ENCODE measurements at places on chromosomes 5 and 9. TPM values are rescaled to one million over a fixed set of nuclear protein-coding genes. Genes with fewer than 3 reads are reported as not detected.
A peak's percentile ranks its signal among the peaks of the same experiment; 100 is the strongest.

C5 gene
- 8.1 TPM for total RNA-seq

SLC22A4 gene
- 6.1 TPM for total RNA-seq

FCN2 gene
- total RNA-seq: not detected

DNA sequence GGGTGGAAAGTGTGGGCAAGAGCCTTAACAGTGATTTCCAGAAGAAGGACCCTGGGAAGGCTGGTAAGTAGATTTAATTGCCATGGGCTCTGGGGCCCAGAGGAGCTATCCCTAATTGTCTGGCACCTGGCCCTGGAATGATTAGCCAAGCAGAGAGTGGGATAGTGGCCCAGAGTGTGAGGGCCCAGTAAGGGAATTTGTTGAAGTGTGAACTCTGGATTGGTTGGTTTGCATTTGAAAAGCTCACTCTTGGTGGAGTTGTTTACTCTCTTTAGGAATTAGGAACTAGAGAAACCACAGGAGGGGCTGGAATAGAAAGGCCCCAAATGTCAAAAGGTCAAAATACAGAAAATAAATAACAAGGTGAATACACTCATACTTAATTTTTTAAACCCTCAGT lies 207.1 kb downstream of the GABRG2 start:
- no peaks in the 10 kb centered on the region for H3K4me1 ChIP-seq
- H3K36me3 ChIP-seq: no peaks in the 10 kb centered on the region
- DNase-seq: no peak
- H3K27me3 ChIP-seq: no peaks in the 10 kb centered on the region

GRCh38 chr9:135328485-135329417 lies 150.8 kb upstream of the PPP1R26 start:
- no peaks in the 10 kb centered on the region for H3K36me3 ChIP-seq
- no peak overlapping the region for H3K4me3 ChIP-seq
- H3K4me1 ChIP-seq: no peaks in the 10 kb centered on the region
- DNase-seq: no peak

ACTBL2 gene
- not detected for total RNA-seq

DNA sequence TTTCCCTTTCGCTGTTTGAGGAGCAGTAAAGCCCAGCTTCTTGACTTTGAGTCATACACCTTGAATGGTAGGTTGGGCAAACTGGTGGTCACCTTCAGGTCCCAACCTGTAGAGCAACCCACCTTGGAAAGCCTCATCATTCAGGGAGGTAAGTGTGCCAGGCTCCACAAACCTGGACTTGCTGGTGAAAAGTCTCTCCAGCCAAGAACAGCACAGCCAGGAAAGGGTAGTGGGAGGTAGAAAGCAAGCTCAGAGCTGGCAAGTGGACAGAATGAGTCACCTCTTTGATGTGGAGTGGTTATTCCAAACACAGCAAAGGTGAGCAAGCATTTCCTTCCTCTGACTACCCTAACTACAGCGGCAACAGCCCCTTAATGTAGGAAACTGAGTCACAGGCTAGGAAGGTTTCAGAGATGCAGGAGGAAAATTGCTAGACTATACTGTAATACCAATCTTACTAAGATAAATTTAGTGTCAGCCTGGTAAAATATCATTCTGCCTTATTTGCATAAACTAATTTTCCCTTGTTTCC lies 117.5 kb upstream of the MTAP start:
- H3K36me3 ChIP-seq: no peaks in the 10 kb centered on the region
- DNase-seq: peak; percentile 70
- H3K4me1 ChIP-seq: peaks cover 4% of the 10 kb centered on the region

DNA sequence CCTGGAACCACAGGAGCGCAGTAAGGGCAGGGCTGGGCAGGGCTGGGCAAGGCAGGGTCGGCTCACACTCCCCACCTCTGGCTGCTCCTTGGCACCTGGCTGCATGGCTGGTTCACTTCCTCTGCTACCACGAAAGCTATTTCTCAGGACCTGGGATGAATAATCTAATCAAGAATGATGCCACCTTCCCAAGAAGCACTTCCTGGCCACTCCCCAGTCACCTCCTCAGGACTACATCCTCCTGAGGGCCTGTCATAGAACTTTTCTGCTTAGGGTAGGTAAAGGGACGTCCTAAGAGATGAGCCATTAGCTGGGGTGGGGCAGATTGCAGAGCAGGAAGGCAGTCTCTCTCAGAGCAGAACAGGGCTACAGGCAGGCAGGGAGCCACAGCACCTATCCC lies 288.2 kb upstream of the MAP3K1 start:
- no peaks in the 10 kb centered on the region for H3K36me3 ChIP-seq
- no peak overlapping the region for H3K27ac ChIP-seq
- no peak for DNase-seq
- no peak overlapping the region for H3K4me3 ChIP-seq

RIMOC1 gene
- 33.8 TPM for total RNA-seq

DNA sequence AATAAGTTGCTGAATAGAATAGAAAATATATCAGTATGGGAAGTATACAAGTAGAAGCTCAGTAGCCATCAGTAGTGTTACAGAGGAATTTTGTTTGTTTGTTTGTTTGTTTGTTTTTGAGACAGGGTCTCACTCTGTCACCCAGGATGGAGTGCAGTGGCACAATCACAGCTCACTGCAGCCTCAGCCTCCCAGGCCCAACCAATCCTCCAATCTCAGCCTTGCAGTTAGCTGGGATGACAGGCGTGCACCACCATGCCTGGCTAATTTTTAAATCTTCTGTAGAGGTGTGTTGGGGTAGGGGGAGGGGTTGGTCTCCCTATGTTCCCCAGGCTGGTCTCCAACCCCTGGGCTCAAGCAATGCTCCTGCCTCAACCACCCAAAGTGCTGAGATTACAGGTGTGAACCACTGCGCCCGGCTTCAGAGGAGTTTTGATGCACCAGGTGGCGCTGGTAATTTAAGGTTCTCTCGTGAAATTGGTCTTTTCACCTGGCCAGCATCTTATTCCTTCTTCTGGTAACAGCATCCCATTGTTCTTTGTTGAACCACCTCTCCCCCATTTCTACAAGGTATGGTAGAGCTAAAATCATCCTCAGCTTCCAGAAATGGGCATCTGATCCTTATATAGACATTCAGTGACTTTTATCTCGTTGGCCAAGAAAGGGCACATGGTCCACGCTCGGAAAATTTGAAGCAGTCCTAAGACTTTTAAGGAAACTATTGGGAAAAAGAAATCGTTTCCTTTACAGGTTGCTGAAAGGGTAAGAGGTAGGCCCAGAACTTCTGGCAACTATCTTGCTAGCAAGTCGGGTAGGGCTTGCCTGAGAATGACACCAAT lies 157.1 kb downstream of the ARRDC3 start:
- H3K36me3 ChIP-seq: no peaks in the 10 kb centered on the region
- no peak overlapping the region for H3K4me3 ChIP-seq
- H3K4me1 ChIP-seq: no peaks in the 10 kb centered on the region

DNA sequence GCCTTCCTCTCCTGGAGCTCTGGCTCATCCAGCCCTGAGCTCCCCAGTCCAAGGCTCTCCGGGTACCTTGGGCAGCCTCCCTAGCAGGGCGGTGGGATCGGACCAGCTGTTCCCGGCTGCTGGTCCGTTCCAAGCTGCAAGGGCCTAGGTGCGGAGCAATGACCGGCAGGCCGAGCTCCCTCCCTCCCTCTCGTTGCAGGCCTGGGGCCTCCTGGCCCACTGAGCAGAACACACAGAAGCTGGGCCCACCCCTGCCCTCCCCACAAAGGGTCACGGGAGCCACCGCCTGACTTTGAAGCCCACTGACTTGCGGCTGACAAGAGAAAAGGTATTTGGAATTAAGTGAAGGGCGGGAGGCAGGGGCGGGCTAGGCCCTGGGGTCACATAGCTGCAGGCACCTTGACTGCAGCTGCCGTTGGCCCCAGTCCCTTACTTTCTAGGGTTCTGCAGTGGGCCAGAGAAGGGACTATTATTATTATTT lies 104.7 kb upstream of the IER5L start:
- H3K4me3 ChIP-seq: peak overlapping the region; percentile 34
- DNase-seq: peak; percentile 26
- no peaks in the 10 kb centered on the region for H3K36me3 ChIP-seq
- H3K27ac ChIP-seq: peak overlapping the region; percentile 15
- H3K27me3 ChIP-seq: no peaks in the 10 kb centered on the region

DNA sequence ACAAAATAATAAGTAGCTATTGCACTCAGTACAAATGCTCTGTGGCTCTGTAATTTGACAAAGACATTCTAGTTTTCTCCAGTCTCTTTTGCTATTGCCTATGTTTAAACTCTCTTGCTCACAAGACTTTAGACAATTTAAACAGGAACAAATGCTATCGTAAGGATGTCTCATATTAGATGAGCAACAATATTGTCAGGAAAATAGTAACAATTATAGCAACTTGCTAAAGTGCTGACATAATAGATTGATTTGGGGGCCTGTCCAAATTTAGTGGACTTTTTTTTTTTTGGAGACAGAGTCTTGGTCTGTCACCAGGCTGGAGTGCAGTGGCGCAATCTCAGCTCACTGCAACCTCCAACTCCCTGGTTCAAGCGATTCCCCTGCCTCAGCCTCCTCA lies 11.8 kb downstream of the KIF2A start:
- DNase-seq: no peak
- peaks cover 6% of the 10 kb centered on the region for H3K4me1 ChIP-seq
- H3K4me3 ChIP-seq: no peak overlapping the region
- H3K27ac ChIP-seq: no peak overlapping the region
- peaks cover 7% of the 10 kb centered on the region for H3K36me3 ChIP-seq

- peak; percentile 31 for DNase-seq
- no peak overlapping the region for H3K4me3 ChIP-seq
- no peaks in the 10 kb centered on the region for H3K36me3 ChIP-seq
- peaks cover 36% of the 10 kb centered on the region for H3K4me1 ChIP-seq
- H3K27me3 ChIP-seq: no peaks in the 10 kb centered on the region
- no peak overlapping the region for H3K27ac ChIP-seq
These were observed 305.0 kb upstream of the PIK3R1 start for GRCh38 chr5:67910546-67910945.

DNA sequence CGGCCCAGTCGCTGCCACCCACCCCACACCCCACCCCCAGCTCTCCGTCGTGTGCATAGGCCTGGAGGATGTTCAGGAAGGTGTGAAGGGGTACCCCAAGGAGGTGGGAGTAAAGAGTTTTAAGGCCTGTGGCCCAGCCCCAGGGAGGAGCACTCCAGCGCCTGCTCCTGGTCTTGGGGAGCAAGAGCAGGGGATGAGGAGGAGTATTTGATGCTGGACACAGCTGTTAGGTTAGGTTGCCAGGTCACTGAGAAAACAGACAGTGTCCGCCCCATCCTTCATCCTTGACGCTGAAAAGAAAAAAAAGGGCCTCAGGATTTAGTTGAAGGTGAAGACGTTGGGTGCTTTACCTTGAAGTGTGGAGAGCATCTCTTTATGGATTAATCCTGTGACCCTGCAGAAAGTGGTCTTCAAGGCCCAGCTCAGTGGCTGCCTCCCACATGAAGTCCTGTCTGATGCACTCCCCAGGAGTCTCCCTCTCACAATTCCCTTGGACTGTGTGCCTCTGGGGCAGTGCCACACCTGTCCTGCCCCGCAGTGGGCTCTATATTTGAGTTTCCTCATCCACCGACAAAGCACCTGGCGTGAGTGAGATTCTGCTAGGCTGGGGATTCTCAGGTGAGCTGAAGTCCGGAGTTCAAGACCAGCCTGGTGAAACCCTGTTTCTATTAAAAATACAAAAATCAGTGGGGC lies 101.8 kb downstream of the SPRY4 start:
- no peaks in the 10 kb centered on the region for H3K36me3 ChIP-seq
- H3K4me3 ChIP-seq: no peak overlapping the region
- H3K4me1 ChIP-seq: peaks cover 40% of the 10 kb centered on the region

GRCh38 chr5:41721516-41721915 lies 148.7 kb downstream of the OXCT1 start:
- H3K4me3 ChIP-seq: no peak overlapping the region
- H3K36me3 ChIP-seq: no peaks in the 10 kb centered on the region
- no peak for DNase-seq

Measured in stomach (tissue), 19 donors.